Mammary epithelial cell (primary cell): ENCODE measurements at places on chromosomes 5 and 9. TPM values are rescaled to one million over a fixed set of nuclear protein-coding genes. Genes with fewer than 3 reads are reported as not detected.

Gene PRR7
- polyA plus RNA-seq = 14.2 TPM

Gene PPP3R2
- not detected for polyA plus RNA-seq

Gene PRRX2
- not detected for polyA plus RNA-seq

Gene SLC4A9
- 0.07 TPM for polyA plus RNA-seq

Gene CCDC180
- polyA plus RNA-seq = 0.17 TPM

Gene ENHO
- 0.44 TPM for polyA plus RNA-seq

Gene SLC6A7
- polyA plus RNA-seq = not detected

Gene GM2A
- 88.4 TPM for polyA plus RNA-seq

Gene GPBP1
- 18.4 TPM for polyA plus RNA-seq

Gene LOX
- polyA plus RNA-seq = 12.9 TPM

Gene ADAM19
- polyA plus RNA-seq = 32.3 TPM

Gene CATSPER3
- polyA plus RNA-seq = 0.09 TPM

Gene NPM1
- 4,940 TPM for polyA plus RNA-seq

Gene ATG12
- 32.3 TPM for polyA plus RNA-seq

Gene ACOT12
- polyA plus RNA-seq = not detected

Gene ZNF618
- 8.0 TPM for polyA plus RNA-seq

Gene TYRP1
- not detected for polyA plus RNA-seq

Gene FOXI1
- not detected for polyA plus RNA-seq

Gene PELO
- 21.1 TPM for polyA plus RNA-seq
